GM19239 (cell line): ENCODE measurements at places on chromosomes 3 and 15.

- DNase-seq, result no peak
Observed at GRCh38 chr3:180280555-180280954, 243.8 kb upstream of the PEX5L start.

- no peak for DNase-seq
Observed at GRCh38 chr15:49628379-49628778, 7.5 kb downstream of the DTWD1 start.

DNA sequence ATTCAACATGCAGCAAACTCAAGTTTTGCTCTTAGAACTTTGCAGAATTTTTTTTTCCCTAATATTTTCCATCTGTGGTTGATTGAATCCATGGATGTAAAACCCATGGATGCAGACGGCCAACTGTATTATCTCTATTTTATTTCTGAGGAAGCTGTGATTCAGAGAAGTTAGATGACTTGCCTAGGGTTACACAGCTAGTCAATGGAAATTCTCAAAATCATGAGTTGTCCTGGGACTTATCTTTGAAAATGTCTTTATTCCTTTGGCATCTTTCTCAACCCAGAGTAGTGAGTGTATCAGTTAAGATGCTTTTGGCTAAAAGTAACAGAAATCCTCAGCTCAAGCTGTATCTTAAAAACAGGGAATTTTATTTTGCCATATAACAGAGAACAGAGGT lies 107.9 kb upstream of the GALNT15 start:
- no peak for DNase-seq

DNA sequence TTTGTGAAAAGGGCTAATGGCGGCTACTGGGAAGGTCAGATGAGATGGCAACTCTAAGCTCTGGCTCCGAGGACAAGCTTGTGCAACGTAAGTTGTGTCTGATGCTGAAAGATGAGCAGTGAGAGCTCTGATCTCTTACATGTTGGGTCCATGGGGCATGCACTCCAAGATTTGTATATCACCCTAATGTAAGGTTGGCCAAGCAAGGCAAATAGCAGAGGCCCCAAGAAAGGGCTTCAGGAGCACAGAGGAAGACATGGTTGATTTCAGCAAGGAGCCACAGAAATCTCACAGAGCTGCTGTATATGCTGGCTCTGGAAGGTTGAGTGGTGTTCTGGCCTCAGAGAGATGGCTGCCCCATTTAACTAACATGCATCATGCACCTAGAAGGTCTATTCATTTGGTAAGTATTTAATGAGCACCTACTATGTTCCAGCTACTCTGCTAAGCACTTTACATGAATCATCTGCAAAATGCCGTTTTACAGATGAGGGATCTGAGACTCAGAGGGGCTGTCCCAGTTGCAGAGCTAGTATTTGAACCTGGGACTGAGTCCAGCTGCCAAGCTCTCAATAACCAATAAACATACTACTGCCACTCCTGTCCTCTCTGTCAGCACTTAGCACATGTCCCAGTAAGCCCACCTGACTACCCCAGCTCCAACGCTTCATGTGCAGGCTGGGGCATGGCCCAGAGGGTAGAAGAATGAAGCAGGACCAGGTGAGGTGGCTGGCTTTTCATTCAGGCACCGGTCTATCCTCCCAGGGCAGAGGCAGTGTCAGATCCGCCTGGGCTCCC lies 27.8 kb upstream of the ATP2B2 start:
- DNase-seq, result no peak

DNA sequence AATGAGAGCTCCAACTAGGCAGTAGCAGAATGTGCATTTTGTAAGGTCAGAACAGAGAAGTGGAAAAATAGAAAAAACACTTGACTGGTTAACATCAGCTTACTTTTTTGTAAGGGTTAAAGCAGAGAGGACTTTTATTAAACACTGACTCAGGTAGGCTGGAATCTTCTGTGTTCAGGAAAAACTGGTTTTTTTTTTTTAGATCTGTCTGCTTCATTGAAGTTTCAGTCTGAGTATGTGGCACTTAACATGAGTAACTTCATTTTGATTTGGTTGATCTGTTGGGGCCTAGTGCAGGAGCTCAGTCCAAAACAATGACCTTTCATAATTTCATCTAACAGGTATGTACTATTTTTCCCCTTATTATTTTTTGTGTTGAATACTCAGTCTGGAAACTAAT lies 141.1 kb downstream of the DOCK3 start:
- DNase-seq, result no peak

GRCh38 chr3:18481946-18482548 lies 56.9 kb upstream of the SATB1 start:
- DNase-seq, result no peak

GRCh38 chr3:54079730-54080325 lies 42.5 kb upstream of the CACNA2D3 start:
- no peak for DNase-seq

DNA sequence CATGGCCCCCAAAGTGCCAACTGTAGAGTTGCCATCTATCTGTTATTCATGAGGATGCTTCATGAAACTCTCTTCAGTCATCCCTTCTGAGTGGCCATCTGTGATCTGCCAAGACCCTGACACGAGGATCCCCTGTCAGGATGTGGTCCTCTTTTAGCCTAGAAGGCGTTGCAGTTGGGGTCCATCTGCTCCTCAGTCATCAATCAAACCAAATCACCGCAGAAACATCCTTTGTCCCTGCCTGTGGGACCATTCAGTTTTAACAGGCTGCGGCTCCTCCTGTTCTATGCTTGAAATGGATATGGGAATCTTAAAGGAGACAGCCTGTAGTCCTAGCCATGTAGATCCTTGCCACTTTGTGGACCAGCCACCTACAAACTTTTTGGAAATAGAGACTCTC lies 5.9 kb upstream of the RPS27L start:
- DNase-seq, result no peak

- DNase-seq, result no peak
Observed at GRCh38 chr3:18864933-18865731, 283.2 kb upstream of the KCNH8 start.

- no peak for DNase-seq
Observed at GRCh38 chr3:95341314-95341713, 1278.5 kb downstream of the NSUN3 start.
